Placental pericyte (primary cell): ENCODE measurements at places on chromosomes 5 and 9. TPM values are rescaled to one million over a fixed set of nuclear protein-coding genes. Genes with fewer than 3 reads are reported as not detected.

Gene C9orf153
- total RNA-seq = under 0.01 and 0.14 TPM in 2 replicates

Gene SPINK4
- 1.3 and 1.8 TPM in 2 replicates for total RNA-seq

Gene RXFP3
- total RNA-seq = 0.22 and 0.29 TPM in 2 replicates

Gene ZNF300
- 4.4 and 5.9 TPM in 2 replicates for total RNA-seq

Gene IRX2
- 1.0 TPM in 1 of 2 replicates, not detected in the other for total RNA-seq

Gene DMRTA1
- total RNA-seq = 0.66 and 1.0 TPM in 2 replicates

Gene ECSCR
- total RNA-seq = 0.43 TPM in 1 of 2 replicates, not detected in the other

Gene TYRP1
- total RNA-seq = 1.4 and 13.8 TPM in 2 replicates

Gene TMEM174
- total RNA-seq = not detected in 2 replicates

Gene UBE2QL1
- total RNA-seq = not detected in 2 replicates

Gene CEL
- total RNA-seq = 0.22 TPM in 1 of 2 replicates, not detected in the other

Gene TMEM252
- not detected in 2 replicates for total RNA-seq

Gene SAXO1
- not detected in 2 replicates for total RNA-seq

Gene AMBP
- total RNA-seq = not detected in 2 replicates

Gene IL6ST
- 666 and 1,184 TPM in 2 replicates for total RNA-seq

Gene SLC46A2
- total RNA-seq = not detected in 2 replicates

Gene KCNN2
- 0.88 and 1.1 TPM in 2 replicates for total RNA-seq

Gene ANKRD31
- total RNA-seq = under 0.01 TPM in 2 replicates

Gene GMCL2
- total RNA-seq = not detected in 2 replicates

Gene CD14
- 1.3 and 1.8 TPM in 2 replicates for total RNA-seq

Gene ZFP37
- 1.1 and 2.1 TPM in 2 replicates for total RNA-seq

Gene UBTD2
- total RNA-seq = 21.0 and 30.1 TPM in 2 replicates

Gene MEGF9
- 3.1 and 9.0 TPM in 2 replicates for total RNA-seq

Gene COL15A1
- total RNA-seq = 5.4 and 108 TPM in 2 replicates

Gene LRRC19
- total RNA-seq = not detected in 2 replicates

Gene HAUS6
- 10.7 and 26.2 TPM in 2 replicates for total RNA-seq

Gene COL27A1
- 4.6 and 29.2 TPM in 2 replicates for total RNA-seq

Gene ARL14EPL
- not detected in 2 replicates for total RNA-seq

Gene HEXB
- total RNA-seq = 141 and 166 TPM in 2 replicates

Gene PCDHGC4
- total RNA-seq = 4.4 and 5.0 TPM in 2 replicates
